ENCODE measurements at places on chromosomes 4 and X. TPM values are rescaled to one million over a fixed set of nuclear protein-coding genes. Genes with fewer than 3 reads are reported as not detected.

GRCh38 chr4:71262161-71262560 is 76.7 kb upstream of the SLC4A4 start:
- H3K4me3 ChIP-seq, result no peak overlapping the region
- H3K27ac ChIP-seq, result peak overlapping the region; percentile 74
- DNase-seq, result no peak
- H3K27me3 ChIP-seq, result no peaks in the 10 kb centered on the region

GRCh38 chrX:71420686-71421085 is 54.5 kb downstream of the TAF1 start:
- no peak overlapping the region for H3K4me3 ChIP-seq
- DNase-seq, result no peak
- no peak overlapping the region for H3K27ac ChIP-seq
- H3K4me1 ChIP-seq, result no peaks in the 10 kb centered on the region
- H3K36me3 ChIP-seq, result peaks cover 71% of the 10 kb centered on the region
- H3K27me3 ChIP-seq, result no peaks in the 10 kb centered on the region

DNA sequence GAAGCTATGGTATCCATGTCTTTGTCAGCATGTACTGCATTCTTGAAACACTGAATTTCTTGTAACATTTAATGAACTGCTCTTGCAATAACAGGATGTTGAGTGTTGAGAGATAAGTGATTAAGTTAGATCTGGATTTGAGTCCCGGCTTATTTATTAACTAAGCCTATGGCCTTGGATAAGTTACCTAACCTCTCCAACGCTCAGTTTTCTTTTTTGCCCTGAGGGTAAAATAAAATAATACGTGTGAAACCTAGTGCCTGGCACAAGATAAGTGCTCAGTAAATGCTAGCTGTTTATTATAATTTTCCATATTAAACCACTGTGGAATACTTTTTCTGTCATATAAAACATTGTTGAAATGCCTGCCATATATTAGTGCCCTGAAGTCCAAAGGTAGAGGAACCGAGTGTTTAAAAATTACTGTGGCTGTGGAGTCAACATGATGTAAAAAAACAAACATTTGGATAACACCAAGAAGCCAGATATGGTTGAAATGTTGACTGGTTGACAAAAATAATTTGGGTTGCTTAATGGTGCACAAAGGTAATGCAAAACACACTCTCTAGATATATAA is 58.6 kb upstream of the ALB start:
- H3K27me3 ChIP-seq, result no peaks in the 10 kb centered on the region
- no peak overlapping the region for H3K27ac ChIP-seq
- DNase-seq, result no peak
- H3K4me3 ChIP-seq, result no peak overlapping the region
- H3K4me1 ChIP-seq, result no peaks in the 10 kb centered on the region
- no peaks in the 10 kb centered on the region for H3K36me3 ChIP-seq

FAM9C gene
- total RNA-seq, result 0.07 TPM

DNA sequence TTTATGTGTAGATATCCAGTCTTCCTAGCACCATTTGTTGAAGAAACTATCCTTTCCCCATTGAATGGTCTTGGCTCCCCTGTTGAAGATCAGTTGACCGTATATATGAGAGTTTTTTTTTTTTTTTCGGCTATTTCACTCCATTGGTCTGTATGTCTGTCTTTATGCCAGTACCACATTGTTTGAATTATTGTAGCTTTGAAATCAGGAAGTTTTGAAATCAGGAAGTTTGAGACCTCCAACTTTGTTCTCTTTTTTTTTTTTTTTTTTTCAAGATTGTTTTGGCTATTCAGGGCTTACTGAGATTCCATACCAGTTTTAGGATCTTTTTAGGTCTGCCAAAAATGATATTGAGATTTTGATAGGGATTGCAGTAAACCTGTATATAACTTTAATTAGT is 4.3 kb upstream of the SCD5 start:
- H3K27me3 ChIP-seq, result no peaks in the 10 kb centered on the region
- H3K4me1 ChIP-seq, result no peaks in the 10 kb centered on the region
- H3K36me3 ChIP-seq, result no peaks in the 10 kb centered on the region
- H3K4me3 ChIP-seq, result no peak overlapping the region

GPR173 gene
- 0.75 TPM for total RNA-seq

- H3K27ac ChIP-seq, result no peak overlapping the region
- DNase-seq, result peak; percentile 6
- no peak overlapping the region for H3K4me3 ChIP-seq
These were observed 27.6 kb downstream of the ADGRG2 start for GRCh38 chrX:19094654-19095053.

DNA sequence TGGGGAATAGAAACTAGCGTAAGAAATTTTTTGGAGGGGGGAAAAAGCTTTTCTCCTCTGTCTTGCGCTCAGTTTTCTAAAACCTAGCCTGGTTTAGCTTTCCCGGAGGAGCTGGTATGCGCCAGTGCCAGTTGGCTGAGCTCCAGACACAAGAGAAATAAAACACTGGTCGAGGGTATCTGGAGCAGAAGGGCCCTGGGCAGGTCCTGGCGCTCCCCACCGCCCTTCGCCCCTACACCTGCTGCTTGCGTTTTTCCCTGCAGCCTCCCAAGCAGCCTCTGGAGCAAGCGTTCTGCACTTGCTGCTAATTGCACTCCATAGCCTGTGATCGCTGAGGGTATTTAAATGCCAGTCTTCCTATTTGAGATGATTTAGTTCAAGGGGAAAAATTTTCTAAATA is 816 bp downstream of the EREG start:
- peaks cover 5% of the 10 kb centered on the region for H3K27me3 ChIP-seq
- H3K36me3 ChIP-seq, result no peaks in the 10 kb centered on the region
- no peak overlapping the region for H3K27ac ChIP-seq
- peak overlapping the region; percentile 50 for H3K4me3 ChIP-seq
- peak; percentile 14 for DNase-seq

SRP72 gene
- 44.0 TPM for total RNA-seq

DNA sequence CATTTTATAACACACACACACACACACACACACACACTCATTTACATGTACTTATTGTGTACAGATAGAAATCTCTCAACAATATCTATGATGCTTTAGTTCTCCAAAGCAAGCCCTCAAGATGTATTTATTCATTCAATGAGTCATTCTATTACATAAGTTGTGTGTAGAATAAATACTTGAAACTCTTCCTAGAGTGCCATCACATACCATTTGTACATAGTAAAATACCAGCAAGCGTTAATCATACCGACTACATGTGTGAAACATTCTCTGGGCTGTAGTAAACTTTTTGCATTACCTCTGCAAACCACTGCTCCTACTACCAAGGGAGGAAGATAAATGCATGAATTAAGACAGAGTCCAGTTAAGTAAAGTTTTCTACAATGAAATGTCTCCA is 70.9 kb downstream of the EPHA5 start:
- H3K4me1 ChIP-seq, result no peaks in the 10 kb centered on the region
- H3K27me3 ChIP-seq, result no peaks in the 10 kb centered on the region
- no peak overlapping the region for H3K27ac ChIP-seq
- DNase-seq, result no peak
- H3K36me3 ChIP-seq, result no peaks in the 10 kb centered on the region

- no peak overlapping the region for H3K4me3 ChIP-seq
- H3K27me3 ChIP-seq, result no peaks in the 10 kb centered on the region
- peaks cover 5% of the 10 kb centered on the region for H3K4me1 ChIP-seq
- no peak overlapping the region for H3K27ac ChIP-seq
- no peak for DNase-seq
These were observed 5.0 kb downstream of the CENPU start for GRCh38 chr4:184728858-184729257.

GRCh38 chr4:42607011-42607726 is 49.7 kb downstream of the ATP8A1 start:
- no peaks in the 10 kb centered on the region for H3K36me3 ChIP-seq
- H3K4me3 ChIP-seq, result no peak overlapping the region
- H3K27ac ChIP-seq, result peak overlapping the region; percentile 42
- H3K4me1 ChIP-seq, result no peaks in the 10 kb centered on the region
- no peak for DNase-seq

GRCh38 chrX:135410861-135411627 is 10.7 kb upstream of the SMIM10L2A start:
- H3K27ac ChIP-seq, result no peak overlapping the region
- no peak overlapping the region for H3K4me3 ChIP-seq
- H3K4me1 ChIP-seq, result no peaks in the 10 kb centered on the region
- no peaks in the 10 kb centered on the region for H3K36me3 ChIP-seq
- H3K27me3 ChIP-seq, result peaks cover 5% of the 10 kb centered on the region

- H3K27ac ChIP-seq, result no peak overlapping the region
- H3K4me1 ChIP-seq, result no peaks in the 10 kb centered on the region
- no peaks in the 10 kb centered on the region for H3K27me3 ChIP-seq
- no peak overlapping the region for H3K4me3 ChIP-seq
These were observed 115.1 kb upstream of the PITX2 start for GRCh38 chr4:110737931-110738330.

ZCCHC12 gene
- not detected for total RNA-seq

DNA sequence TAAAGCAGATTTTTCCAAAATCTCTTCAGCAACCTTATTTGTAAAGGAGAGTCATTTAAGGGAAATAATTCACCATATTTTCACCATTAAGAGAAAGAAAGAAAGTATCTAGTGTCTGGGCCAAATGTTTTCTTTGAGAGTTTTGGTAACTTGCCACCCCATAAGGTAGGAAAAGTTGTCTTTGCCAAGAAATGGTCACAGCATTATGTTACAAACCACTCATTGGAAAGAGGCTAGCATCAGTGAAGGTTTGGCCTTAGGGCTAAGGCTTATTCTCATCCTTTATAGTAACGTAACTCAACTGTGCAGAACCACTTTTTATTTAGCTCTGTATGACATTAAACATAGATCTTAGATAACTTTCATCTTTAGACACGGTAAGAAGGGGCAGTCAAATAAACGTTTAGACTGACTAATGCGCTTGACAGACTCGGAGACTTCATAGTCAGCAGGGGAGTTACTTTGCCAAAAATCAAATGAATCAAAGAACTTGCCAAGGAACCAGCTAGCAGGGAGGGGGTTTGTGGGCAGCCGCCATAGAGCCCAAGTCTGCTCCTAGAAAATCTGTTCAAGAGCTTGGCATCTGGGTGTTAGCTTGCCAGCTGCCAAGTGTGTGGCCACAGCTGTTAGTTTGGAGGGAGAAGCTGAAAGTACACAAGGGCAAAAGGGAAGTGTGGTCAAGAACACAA is 182.8 kb upstream of the GRID2 start:
- H3K4me3 ChIP-seq, result no peak overlapping the region
- H3K36me3 ChIP-seq, result no peaks in the 10 kb centered on the region
- H3K4me1 ChIP-seq, result no peaks in the 10 kb centered on the region
- peak; percentile 5 for DNase-seq
- no peaks in the 10 kb centered on the region for H3K27me3 ChIP-seq

- H3K27ac ChIP-seq, result no peak overlapping the region
- H3K36me3 ChIP-seq, result no peaks in the 10 kb centered on the region
- no peak overlapping the region for H3K4me3 ChIP-seq
- H3K4me1 ChIP-seq, result no peaks in the 10 kb centered on the region
- no peaks in the 10 kb centered on the region for H3K27me3 ChIP-seq
These were observed 50.2 kb upstream of the KIT start for GRCh38 chr4:54607521-54607920.

OPN1MW gene
- not detected for total RNA-seq

GYPE gene
- 0.72 TPM for total RNA-seq

DNA sequence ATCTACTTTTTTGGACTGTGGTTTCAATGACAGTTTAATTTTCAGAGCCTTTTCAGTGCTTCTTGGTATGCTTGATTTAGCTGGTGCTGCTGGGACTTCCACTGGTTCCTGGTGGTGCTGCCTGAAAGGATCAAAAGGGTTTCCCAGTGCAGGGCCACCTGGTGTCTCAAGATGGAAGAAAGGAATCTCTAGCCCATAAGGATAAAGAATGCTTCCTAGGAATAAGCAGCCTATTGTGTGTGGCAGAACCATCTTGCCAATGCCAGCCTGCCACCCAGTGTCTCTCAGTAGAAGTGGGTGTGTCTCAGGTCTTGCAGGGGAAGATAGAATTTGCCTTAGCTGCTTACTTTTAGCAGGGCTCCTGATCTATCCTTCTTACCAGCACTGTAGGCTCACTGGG is 15.0 kb upstream of the RAI2 start:
- no peaks in the 10 kb centered on the region for H3K27me3 ChIP-seq
- H3K4me3 ChIP-seq, result no peak overlapping the region
- H3K36me3 ChIP-seq, result no peaks in the 10 kb centered on the region
- no peak overlapping the region for H3K27ac ChIP-seq

DNA sequence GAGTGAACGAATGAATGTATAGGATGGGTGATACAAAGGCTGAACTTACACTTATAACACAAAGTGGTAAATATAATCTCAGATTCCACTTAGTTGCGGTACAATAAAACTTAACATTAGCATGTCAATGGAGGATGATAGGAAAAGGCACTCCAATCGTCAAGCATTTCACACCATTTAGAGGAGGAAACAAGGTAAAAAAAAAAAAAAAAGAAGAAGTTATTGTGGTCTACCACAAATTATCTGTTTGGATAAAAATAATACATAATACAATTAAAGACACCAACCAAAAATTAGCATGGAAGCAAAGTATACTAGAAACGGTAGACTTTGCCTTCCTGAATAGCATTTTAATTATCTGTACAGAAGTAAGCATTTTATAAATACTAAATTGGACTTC is 205.5 kb downstream of the PPP3CA start:
- H3K36me3 ChIP-seq, result no peaks in the 10 kb centered on the region
- no peak for DNase-seq
- no peaks in the 10 kb centered on the region for H3K4me1 ChIP-seq
- no peak overlapping the region for H3K27ac ChIP-seq
- no peak overlapping the region for H3K4me3 ChIP-seq

GRCh38 chrX:68498508-68499379 is at the start of gene YIPF6:
TSS of gene YIPF6 (plus strand) at chrX:68499051. CDS start at chrX:68499067, 16 bp downstream.
- peak within 1 kb of the TSS; percentile 97 for H3K27ac ChIP-seq
- peaks cover 36% of the 10 kb centered on the region for H3K4me1 ChIP-seq
- peaks cover 5% of the 10 kb centered on the region for H3K36me3 ChIP-seq
- peak within 1 kb of the TSS; percentile 78 for H3K4me3 ChIP-seq
- peak; percentile 78 for DNase-seq

DNA sequence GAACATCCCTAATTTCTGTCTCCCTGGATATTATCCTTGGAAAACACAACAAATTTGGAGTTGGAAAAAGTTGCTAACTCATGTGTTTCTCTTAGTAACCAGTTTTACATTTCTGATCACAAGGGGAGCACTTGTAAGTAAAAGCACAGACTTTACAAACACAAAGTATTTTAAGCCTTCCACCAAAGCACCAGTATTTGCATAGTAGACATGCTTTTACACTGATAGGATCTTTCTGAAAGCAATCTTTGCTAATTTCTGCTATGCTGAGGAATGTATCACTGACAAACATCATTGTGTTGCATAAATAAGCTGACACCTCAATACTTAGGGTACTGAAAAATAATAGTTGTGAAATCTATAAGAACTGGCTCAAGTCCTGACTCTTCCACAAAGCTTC is 100.6 kb downstream of the MID1 start:
- no peak for DNase-seq
- no peak overlapping the region for H3K4me3 ChIP-seq
- H3K36me3 ChIP-seq, result no peaks in the 10 kb centered on the region
- H3K27me3 ChIP-seq, result no peaks in the 10 kb centered on the region

- H3K36me3 ChIP-seq, result no peaks in the 10 kb centered on the region
- no peak overlapping the region for H3K27ac ChIP-seq
- no peaks in the 10 kb centered on the region for H3K27me3 ChIP-seq
- no peak for DNase-seq
These were observed 2.0 kb downstream of the ZFX start for GRCh38 chrX:24151513-24151912.

PCDH18 gene
- total RNA-seq, result 7.4 TPM

Data from heart right ventricle (tissue), 16 donors.